ENCODE measurements at places on chromosomes 5 and 9. TPM values are rescaled to one million over a fixed set of nuclear protein-coding genes. Genes with fewer than 3 reads are reported as not detected.
A peak's percentile ranks its signal among the peaks of the same experiment; 100 is the strongest.

- no peak for DNase-seq
These were observed 42.9 kb downstream of the PDCD1LG2 start for GRCh38 chr9:5553211-5553610.

DNA sequence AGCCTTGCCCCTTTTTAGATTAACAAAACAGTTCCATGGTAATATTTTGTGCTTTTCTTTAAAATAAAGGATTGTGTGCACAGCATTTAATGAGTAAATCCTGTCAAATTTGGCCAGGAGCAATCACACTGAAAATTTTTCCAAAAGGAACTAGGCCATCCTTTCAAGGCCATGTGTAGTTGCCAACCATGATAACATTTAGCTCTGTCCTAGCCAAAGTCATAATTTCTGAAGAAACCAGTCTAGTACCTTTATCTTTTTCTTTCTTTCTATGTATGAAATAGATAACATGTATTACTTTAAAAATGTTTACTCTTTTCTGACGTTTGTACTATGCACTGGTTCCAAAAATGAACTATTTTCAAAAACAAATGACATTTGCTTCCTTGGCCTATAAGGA is 143.7 kb downstream of the PBX3 start:
- DNase-seq = no peak

GRCh38 chr5:113487781-113488644 is at the start of gene MCC:
MCC (minus strand) TSS chr5:113488453.
- peak; percentile 85 for DNase-seq

DNA sequence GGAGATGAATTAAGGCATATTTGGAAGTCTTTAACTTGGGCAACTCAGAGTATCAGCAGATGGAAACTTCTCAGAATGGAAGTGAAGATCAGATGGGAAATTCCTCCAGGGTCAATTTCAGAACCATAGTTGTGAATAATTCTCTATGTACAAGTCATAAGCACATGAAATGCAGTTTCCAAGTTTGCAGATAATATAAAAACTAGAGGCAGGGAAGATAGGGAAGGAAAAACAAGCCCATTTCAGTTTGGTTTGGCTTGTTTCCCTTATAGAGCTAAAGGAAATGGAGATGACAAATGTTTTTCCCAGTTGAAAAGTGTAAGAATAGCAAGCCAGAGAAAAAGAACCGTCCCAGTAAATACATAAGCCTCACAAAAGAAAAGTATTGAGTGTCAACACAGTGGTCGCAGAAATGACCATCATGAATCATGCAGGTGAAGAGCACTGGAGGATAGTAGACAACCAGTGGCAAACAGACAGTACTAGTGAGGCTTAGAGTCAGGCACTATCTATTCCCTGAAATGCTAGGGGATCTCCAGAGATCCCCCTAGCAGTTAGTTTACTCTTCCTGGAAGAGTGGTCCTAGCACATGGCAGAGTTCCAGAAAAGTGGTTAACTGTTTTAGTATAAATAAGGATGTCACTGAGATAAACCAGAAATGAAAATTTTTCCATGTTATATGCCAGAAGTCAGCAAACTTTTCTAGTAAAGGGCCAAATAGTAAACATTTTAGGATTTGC is 245.9 kb downstream of the SAXO1 start:
- peak; percentile 36 for DNase-seq

GRCh38 chr9:124438091-124438490 is 12.2 kb upstream of the ADGRD2 start:
- DNase-seq = no peak

- no peak for DNase-seq
These were observed 208.9 kb downstream of the GOLPH3 start for GRCh38 chr5:31965227-31965626.

DNA sequence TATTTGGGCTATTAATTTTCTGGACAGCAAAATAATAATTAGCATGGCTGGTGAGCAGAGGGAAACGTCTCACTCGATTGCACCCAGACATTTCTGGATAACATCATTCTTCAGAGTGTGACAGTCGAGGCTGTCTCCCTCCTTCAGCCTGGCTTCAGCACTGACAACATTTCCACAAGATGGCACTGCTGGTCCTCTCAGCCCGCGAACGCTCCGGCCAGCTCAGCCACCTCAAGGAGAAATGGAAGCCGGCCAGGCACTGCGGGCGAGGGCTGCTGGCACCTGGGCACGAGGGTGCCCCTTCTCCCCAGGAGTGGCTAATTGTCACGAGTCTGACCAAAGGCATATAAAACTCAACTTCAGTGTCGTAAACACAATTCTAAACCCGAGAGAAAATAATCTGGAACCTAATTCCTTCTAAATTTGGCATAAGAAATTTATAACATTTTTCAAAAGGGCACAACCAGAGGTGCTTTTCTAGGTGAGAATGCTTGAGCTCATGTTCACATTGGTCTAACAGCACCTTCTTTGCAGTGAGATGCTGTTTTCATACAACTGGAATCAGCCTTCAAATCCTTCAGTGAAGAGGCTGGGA is 65.9 kb downstream of the DAP start:
- DNase-seq = peak; percentile 59

DNA sequence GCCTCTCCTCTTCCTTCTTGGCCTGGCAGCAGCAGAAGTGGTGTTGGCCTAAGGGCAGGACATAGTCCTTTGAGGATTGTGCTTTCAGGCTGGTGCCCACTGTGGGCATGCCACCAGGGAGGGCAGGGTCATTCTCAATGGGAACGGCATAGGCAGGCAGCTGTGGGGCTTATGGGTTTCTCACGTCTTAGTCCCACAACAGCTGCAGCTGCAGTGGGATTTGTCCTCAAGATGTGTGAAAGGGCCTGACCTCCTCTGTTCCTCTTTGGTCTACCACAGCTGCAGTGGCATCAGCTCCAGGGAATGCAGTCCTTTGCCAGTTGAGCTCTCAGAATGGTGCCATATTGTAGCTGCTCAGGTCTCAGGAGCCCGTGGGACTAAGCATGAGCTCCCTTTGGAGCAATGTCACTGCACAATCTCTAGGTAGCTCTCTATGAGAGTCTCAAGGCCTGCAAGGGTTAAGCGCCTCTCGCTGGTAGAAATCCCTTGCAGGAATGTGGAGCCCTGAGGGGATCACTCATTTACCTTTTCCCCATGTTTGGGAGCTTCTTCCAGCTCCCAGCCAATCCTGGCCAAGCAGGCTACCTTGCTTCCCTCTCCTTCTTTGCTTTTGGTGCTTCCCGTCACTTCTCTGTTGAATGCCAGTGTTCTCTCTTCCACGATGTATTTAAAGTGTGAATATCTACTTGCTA is 104.8 kb downstream of the GNA14 start:
- DNase-seq = no peak

DNA sequence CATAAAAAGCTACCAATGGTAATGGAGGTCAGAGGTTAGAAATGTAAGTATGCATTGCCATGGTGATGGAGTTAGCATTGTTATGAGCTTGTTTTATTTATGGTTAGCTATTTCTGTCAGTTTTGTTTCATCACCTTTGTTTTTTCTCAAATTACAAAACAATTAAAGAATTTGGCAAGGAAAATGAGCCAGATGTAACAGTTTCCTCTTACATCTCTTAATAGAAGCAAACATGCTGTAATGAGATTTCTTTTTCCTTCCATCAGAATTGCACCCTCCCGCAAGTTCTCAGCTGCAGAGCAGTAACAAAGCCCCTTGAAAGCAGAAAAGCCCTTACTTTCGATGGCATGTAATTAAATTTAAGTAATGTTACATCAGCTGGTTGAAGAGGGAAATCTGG is 233.0 kb downstream of the SGCD start:
- DNase-seq = no peak

GRCh38 chr5:9644630-9645029 is 14.5 kb upstream of the TAS2R1 start:
- DNase-seq = no peak

- DNase-seq = no peak
These were observed 122.7 kb downstream of the FSTL4 start for GRCh38 chr5:133489632-133490031.

GRCh38 chr5:149767281-149767550 is 37.1 kb downstream of the PPARGC1B start:
- no peak for DNase-seq

AIF1L gene
- 0.45 TPM for polyA plus RNA-seq

PAEP gene
- not detected for polyA plus RNA-seq

PCDHGA7 gene
- polyA plus RNA-seq = 0.30 TPM

KIF12 gene
- 14.3 TPM for polyA plus RNA-seq

ZNF354C gene
- 0.45 TPM for polyA plus RNA-seq

RAD17 gene
- polyA plus RNA-seq = 12.6 TPM

MLANA gene
- not detected for polyA plus RNA-seq
